ENCODE measurements at places on chromosomes 13 and 19. TPM values are rescaled to one million over a fixed set of nuclear protein-coding genes. Genes with fewer than 3 reads are reported as not detected.

Gene RNF17
- total RNA-seq, result 0.08 TPM

Gene KL
- 0.92 TPM for total RNA-seq

Gene PLPP2
- 2.3 TPM for total RNA-seq

Gene GRK1
- total RNA-seq, result not detected

Gene FCHO1
- 2.8 TPM for total RNA-seq
